ENCODE measurements at places on chromosomes 3 and 15. TPM values are rescaled to one million over a fixed set of nuclear protein-coding genes. Genes with fewer than 3 reads are reported as not detected.

DNA sequence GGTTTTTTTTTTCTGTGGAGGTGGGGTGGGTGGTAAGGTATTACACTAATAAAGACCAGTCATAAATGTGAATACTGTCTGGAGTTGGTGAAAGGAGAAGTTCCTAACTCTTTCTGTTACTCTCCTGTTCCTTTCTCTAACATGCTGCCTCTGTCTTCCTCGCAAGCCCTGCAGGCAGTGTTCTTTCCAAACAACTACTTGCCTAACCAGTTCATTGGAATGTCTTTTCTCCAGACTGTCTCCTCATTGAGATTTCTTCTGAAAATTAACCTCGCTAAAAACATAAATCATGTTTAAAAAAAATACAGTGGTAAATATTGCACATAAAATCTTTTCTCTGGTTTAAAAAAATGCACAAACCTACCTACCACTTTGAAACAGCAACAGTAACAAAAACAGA is 135.2 kb downstream of the TP63 start:
- H3K4me3 ChIP-seq: no peak overlapping the region
- no peaks in the 10 kb centered on the region for H3K4me1 ChIP-seq
- H3K36me3 ChIP-seq: no peaks in the 10 kb centered on the region
- peak; percentile 7 for DNase-seq

GRCh38 chr15:91620229-91620628 is 233.3 kb upstream of the SLCO3A1 start:
- no peak overlapping the region for H3K4me3 ChIP-seq
- H3K27me3 ChIP-seq: no peaks in the 10 kb centered on the region
- H3K36me3 ChIP-seq: no peaks in the 10 kb centered on the region
- DNase-seq: no peak

DNA sequence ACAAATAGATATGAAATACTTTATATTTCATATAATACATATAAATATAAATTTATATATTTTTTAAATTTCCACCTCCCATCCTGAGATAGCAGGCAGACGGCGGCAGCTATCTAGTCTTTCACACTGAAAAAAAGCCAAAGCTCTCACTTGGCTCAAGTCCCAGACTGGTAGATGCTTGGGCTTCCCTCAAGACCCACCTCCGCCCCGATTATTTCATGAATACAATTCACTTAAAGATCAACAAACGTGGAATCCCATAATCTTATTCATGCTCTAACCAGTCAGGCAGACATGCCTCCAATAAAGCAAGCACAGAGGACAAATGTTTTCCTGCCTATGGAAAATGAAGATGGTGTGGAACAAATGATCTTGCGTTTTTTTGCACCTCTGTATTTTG is 275.9 kb upstream of the NR2F2 start:
- no peaks in the 10 kb centered on the region for H3K4me1 ChIP-seq
- H3K36me3 ChIP-seq: no peaks in the 10 kb centered on the region
- no peaks in the 10 kb centered on the region for H3K27me3 ChIP-seq
- peak; percentile 77 for DNase-seq
- H3K4me3 ChIP-seq: no peak overlapping the region

GRCh38 chr15:81981908-81982307 is 63.9 kb downstream of the MEX3B start:
- H3K4me3 ChIP-seq: no peak overlapping the region
- 0 out of 2 replicates have a peak, but pooled peaks cover 2% of the 10 kb centered on the region for H3K4me1 ChIP-seq
- H3K27me3 ChIP-seq: no peaks in the 10 kb centered on the region
- H3K27ac ChIP-seq: no peak overlapping the region

DNA sequence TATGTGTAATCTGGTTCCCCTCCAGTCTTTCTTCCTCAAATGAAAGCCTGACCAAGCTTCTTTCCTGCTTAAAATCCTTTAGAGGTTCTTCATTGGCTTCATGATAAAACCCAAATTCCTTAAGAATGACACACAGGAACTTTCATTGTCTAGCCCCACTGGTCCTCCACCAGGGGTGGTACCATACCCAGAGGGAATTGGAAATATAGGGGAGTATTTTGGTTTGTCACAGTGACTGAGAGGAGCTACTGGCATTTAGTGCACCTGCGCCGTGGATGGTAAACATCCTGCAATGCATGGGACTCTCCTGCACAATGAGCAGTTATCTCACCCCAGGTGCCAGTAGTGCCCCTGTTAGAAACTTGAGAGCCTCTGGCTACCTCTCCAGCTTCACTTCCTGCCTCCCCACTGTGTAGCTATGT is 10.8 kb downstream of the ZWILCH start:
- peaks cover 10% of the 10 kb centered on the region for H3K36me3 ChIP-seq
- no peaks in the 10 kb centered on the region for H3K27me3 ChIP-seq
- no peak for DNase-seq
- no peaks in the 10 kb centered on the region for H3K4me1 ChIP-seq
- H3K4me3 ChIP-seq: no peak overlapping the region

DNA sequence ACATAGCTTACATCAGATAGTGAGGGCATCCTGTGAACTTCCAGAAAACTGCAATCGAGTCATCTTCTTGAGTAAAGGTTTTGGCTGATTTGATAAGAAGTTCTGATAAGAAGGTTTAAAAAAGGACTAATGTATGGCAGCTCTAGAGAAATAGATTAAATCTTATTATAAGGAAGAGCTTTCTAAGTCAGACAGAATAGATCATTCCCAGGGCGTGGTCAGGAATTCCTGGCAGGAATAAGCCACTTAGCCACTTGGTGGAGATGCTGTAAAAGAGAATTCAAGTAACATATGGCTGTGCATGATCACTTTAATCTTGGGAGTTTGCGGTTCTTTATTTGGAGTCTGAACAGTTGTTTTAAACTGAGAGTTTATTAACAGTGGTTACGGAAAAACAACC is 17.4 kb downstream of the PGBD4 start:
- no peaks in the 10 kb centered on the region for H3K27me3 ChIP-seq
- H3K36me3 ChIP-seq: no peaks in the 10 kb centered on the region
- no peak overlapping the region for H3K27ac ChIP-seq
- no peak for DNase-seq
- H3K4me1 ChIP-seq: 0 out of 2 replicates have a peak, but pooled peaks cover 1% of the 10 kb centered on the region

DNA sequence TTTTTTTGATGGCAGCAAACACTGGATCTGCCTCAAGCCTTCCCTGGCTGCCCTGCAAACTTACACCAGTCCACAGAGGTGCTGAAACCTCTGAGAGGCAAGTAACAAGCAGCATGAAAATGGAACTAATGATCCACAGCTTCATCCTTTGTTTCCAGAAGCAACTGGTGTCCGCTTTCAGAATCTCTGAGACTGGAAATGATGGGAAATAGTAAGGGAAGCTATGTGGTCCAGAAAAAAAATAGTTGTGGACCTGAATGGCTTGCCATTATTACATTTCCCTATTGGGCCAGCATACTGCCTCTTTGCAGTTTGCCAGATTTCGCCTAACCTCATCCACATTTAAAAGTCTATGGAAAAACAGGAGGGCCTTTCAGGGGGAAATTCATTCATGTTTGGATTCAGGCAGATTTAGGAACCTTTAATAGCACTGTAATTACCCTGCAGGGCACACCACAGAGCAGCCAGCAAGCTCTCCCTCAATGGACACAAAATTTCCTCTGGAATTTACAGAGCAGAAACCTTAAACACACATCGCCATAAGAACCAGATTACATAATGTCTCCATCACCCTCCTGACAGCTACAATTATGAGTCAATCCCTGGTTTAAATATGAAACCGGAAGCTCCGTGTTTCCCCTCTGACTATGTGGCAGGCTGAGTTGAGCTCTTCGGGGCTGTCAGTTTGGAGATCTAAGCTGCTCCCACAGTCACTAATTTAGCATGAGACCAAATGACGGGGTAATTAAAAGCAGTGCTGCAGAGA is 134.4 kb downstream of the TMCO5A start:
- H3K4me1 ChIP-seq: peaks cover 9% of the 10 kb centered on the region
- H3K27ac ChIP-seq: peak overlapping the region; percentile 41
- H3K4me3 ChIP-seq: peak overlapping the region; percentile 24
- H3K36me3 ChIP-seq: no peaks in the 10 kb centered on the region
- H3K27me3 ChIP-seq: no peaks in the 10 kb centered on the region
- DNase-seq: peak; percentile 85

GRCh38 chr3:109018828-109019227 is 65.1 kb upstream of the GUCA1C start:
- H3K27me3 ChIP-seq: no peaks in the 10 kb centered on the region
- no peak overlapping the region for H3K4me3 ChIP-seq
- no peaks in the 10 kb centered on the region for H3K36me3 ChIP-seq
- peak; percentile 0 for DNase-seq
- no peaks in the 10 kb centered on the region for H3K4me1 ChIP-seq

DNA sequence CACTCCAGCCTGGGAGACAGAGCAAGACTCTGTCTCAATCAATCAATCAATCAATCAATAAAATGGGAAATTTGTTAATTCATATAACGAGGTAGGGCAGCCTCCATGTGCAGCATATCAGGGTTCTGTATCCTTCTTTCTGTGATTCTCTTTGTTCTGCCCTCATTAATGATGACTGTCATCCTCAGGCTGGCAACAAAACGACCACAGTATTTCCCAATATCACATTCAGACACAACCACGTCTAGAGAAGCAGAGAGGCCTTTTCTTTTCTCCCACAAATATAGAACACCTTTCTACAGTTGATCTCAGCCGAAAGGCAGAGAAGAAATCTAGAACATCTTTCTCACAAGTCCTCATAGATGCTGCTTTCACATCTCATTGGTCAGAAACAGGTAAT is 11.2 kb downstream of the CEP19 start:
- no peaks in the 10 kb centered on the region for H3K4me1 ChIP-seq
- no peaks in the 10 kb centered on the region for H3K27me3 ChIP-seq
- H3K27ac ChIP-seq: no peak overlapping the region
- no peaks in the 10 kb centered on the region for H3K36me3 ChIP-seq

The GOLGA8J gene
- total RNA-seq: not detected

The ILDR1 gene
- total RNA-seq: not detected

The TMEM212 gene
- total RNA-seq: not detected

The FAM81A gene
- total RNA-seq: not detected

The FAM43A gene
- 3.1 TPM for total RNA-seq

All from IMR-90 (cell line).